ENCODE measurements at places on chromosomes 12 and 14.

DNA sequence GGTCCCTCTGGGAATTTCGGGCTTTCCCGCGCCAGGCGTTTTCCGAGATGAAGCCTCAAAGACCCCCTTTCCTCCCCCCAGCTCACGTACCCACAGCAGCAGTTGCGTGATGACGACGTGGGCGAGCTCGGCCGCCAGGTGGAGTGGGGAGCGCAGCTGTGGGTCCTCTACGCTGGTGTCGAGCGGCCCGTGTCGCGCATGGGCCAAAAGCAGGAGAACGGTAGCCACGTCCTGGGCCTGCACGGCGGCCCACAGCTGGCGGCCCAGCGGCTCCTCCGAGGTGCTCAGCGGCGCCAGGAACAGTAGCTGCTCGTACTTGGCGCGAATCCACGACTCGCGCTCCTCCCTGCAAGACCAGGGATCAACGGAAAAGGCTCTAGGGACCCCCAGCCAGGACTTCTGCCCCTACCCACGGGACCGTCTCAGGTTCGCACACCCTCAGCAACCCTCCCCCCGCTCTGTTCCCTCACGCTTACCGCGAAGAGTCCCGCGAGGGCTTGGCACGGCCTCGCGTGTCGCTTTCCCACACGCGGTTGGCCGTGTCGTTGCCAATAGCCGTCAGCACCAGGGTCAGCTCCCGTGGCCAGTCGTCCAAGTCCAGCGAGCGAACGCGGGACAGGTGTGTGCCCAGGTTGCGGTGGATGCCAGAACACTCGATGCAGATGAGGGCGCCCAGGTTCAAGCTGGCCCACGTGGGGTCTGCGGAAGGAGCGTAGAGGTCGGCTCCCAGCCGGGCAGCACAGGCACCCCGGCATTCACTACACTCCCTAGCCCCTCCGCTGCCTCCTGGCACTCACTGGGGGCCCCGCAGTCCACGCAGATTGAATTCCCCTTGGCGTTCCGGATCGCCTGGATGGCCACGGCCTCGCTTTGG is 11.4 kb downstream of the AGAP2 start:
- no peak for DNase-seq

DNA sequence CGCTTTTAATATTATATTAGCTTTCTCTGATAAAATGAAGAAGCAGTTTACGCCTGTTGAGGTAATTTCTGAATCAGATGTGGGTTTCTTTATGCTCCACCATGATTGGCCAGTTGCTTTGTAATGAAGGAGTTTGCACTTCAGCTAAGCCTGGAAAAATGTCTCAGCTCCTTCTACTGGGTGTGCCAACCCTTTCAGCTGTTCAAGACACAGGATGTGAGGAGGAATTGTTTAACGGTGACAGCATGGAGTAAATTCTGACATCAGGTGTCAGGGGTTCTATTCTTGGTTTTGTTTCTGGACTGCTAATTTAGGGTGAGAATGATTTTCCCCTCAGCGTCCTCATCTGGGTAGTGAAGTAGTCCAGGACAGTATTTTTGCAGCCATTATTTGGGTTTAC is 43.5 kb downstream of the FLRT2 start:
- no peak for DNase-seq

DNA sequence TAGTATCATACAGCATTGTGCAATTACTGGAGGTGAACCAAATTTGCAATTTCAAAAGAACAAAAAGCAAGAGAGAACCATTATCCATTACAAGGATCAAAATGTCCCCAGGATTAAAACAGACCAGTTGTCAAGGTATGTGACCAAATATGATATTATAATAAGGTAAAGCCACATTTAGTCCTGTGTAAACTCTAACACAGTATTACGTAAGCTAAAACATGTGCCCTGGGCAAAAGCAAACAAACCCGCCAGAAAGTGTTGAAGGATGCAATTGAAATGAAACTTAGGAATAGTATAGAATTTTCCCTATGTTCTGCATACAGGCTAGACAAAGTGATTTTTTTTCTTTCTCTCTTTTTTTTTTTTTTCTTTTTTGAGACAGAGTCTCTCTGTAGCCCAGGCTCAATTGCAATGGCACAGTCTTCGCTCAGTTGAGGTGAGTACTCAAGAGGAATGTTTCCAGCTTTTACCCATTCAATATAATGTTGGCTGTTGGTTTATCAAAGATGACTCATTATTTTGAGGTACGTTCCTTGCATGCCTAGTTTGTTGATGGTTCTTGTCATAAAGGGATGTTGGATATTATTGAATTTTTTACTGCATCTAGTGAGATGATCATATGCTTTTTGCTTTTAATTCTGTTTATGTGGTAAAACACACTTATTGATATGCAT is 137.1 kb upstream of the FOXG1 start:
- no peak for DNase-seq

GRCh38 chr12:54497883-54498282 is 331 bp downstream of the NCKAP1L start:
- no peak for DNase-seq

GRCh38 chr14:24068711-24069410 is 2.5 kb upstream of the CPNE6 start:
- DNase-seq, result no peak

- no peak for DNase-seq
Measured at GRCh38 chr14:80699861-80700260, 241.7 kb downstream of the CEP128 start.

DNA sequence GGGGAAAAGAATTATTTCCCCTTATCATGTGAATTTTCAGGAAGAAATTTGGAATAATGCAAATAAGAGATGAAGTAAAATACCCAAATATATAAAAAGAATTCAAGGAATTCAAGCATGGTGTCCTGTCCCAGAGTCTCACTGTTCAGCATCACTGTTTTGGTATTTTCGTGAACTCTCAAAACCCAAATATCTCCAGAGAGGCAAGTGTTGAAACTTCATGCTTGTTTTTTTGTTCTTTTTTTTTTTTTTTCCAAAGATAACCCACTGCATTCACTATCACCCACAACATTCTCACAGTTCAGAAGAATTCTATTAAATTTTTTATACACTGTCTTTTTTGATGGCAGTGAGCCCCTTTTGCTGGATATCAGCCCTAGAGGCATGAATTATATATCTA is 354.9 kb downstream of the DIO2 start:
- DNase-seq, result no peak

- no peak for DNase-seq
Measured at GRCh38 chr12:93802698-93803423, 125.7 kb downstream of the CRADD start.

GRCh38 chr12:92933606-92934005 is 4.5 kb upstream of the EEA1 start:
- DNase-seq, result no peak

GRCh38 chr14:23578560-23579310 is at the start of gene JPH4:
TSS of gene JPH4 (minus strand) at chr14:23578790. CDS start at chr14:23577453, 1,337 bp downstream.
- no peak for DNase-seq

DNA sequence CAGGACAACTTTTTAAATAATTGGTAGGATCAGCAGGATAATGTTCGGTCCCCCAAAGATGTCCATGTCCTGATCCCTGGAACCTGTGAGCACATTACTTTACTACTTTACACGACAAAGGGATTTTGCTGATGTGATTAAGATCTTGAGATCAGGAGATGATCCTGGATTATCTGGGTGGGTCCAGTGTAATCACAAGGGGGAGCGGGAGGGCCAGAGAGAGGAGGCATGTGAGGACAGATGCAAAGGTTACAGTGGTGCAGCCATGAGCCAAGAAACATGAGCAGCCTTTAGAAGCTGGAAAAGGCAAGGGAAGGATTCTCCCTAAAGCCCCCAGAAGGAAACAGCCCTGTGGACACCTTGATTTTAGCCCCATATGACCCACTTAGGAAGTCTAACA is 33.1 kb downstream of the KCNK10 start:
- no peak for DNase-seq

DNA sequence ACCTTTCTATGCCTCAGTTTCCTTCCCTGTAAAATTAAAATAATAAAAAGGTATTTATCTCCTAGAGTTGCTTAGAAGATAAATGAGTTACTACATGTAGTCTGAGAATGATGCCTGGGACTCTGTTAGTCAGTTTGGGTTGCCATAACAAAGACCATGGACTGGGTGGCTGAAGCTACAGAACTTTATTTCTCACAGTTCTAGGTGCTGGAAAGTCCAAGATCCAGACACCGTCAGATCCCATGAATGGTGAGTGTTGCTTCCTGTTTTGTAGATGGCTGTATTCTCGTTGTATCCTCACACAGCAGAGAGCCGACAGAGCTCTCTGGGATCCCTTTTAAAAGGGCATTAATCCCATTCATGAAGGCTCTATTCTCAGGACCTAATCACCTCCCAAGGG is 64.0 kb upstream of the LTA4H start:
- no peak for DNase-seq

DNA sequence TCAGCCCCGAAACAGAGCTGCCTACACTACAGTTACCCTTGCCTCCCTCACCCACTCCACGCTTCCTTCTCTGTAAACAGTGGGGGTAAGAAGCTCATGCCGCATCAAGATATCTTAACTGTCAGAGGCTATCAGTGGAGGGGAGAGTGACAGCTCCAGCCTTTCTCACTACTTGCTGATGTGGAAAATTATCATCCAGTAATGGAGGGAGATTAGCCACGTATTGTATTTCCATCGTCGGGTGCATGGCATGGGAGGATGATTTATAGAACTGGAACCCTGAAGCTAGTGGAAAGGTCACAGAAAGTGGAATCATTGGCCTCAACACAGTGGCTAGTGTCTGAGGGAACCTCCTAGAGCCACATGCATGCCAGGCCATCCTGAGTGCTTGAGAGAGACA is 270.9 kb upstream of the FKBP4 start:
- DNase-seq, result no peak

GRCh38 chr12:3035171-3035570 is 42.0 kb upstream of the TSPAN9 start:
- DNase-seq, result no peak

- no peak for DNase-seq
Measured at GRCh38 chr14:73463411-73463810, 5.1 kb upstream of the NUMB start.

DNA sequence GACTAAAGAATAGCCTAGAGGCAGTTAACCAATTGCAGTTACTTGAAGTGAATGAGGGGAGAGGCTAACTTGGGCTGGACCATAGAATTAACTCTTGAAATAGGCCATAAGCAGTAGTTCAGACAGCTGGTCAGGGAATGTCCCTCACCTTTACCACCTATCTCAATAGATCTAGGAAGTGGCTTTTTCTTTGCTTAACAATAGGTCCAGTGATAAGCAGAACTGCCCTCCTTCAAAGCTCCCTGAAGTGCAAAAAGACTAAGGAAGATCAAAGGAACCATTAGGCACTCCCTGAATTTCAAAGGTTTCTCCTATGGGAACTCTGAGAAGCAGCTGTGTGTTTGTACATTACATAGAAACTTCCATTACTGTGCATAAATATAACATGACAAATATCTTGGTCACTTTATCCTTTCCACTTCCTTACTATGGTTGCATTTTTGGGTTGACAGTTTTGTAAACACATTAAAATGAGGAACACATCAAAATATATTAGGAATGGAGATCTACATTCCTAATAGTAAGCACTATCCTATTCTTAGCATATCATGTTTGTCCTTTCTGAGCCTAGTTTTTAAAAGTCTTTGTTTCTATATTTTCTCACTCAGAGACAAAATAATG is 7.2 kb upstream of the NAA30 start:
- no peak for DNase-seq

GRCh38 chr12:103657331-103657730 is 70.3 kb downstream of the STAB2 start:
- no peak for DNase-seq
